ENCODE measurements at places on chromosomes 1 and 21.

- DNase-seq: no peak
Observed at GRCh38 chr1:91637539-91637994, 136.9 kb downstream of the CDC7 start.

DNA sequence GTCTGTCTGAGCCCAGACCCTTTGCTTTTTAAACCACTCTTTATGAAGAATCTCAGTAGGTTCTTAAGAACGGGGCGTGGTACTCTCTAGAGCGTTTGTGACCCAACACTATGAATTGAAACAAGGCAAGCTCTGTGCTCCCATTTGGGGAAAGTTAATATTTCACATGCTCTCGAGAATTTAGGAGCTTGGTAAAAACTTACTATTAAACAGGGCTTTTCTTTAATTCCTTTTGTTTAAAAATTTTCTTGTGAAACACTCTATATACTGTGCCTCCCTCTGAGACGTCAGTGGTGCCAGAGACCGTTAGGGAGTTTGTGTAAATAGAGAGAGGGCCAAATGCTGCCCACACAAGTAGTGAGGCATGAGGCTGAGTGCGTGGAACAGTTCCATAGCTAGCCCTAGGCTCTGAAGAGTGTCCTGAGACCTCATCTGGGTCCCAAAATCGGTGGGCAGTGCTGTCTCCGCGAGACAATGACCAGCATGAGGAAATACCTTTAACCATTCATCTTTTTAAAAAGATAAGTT, 144.7 kb downstream of the ROR1 start:
- no peak for DNase-seq

DNA sequence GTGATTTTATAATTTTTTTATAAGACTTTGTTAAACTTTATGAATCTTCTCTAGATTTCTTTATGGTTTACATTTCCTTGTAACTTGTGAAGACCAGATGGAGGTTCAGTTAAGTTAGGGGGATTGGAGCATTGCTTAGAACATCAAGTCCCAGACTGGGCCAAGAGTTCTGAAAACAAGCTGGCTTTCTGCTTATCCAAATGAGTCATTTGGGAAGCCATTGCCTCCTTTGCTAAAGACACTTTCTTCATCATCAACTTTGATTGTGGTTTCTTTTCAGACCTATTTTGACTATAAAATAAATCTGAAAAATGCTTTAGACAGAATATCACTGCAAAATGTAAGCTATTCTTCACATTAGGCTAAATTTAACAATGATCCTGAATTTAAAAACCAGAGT, 446.8 kb downstream of the USP25 start:
- DNase-seq: no peak

DNA sequence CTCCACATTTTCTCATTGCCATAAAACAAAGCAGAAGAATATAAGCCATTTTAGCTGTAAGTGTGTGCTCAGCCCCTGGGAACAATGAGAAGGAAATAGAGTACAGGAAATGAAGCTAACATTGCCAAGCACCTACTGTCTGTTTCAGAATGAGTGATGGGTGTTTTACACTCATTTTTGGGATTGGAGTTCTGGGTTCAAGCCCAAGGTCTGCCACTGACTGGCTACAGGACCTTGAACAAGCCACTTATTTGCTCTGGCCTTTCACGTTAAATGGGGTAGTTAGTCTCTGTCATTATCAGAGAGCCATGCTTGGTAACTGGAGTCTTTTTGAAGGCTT, 80.7 kb upstream of the KAZN start:
- no peak for DNase-seq

GRCh38 chr1:19981170-19981506, 1.7 kb upstream of the PLA2G2A start:
- DNase-seq: no peak

DNA sequence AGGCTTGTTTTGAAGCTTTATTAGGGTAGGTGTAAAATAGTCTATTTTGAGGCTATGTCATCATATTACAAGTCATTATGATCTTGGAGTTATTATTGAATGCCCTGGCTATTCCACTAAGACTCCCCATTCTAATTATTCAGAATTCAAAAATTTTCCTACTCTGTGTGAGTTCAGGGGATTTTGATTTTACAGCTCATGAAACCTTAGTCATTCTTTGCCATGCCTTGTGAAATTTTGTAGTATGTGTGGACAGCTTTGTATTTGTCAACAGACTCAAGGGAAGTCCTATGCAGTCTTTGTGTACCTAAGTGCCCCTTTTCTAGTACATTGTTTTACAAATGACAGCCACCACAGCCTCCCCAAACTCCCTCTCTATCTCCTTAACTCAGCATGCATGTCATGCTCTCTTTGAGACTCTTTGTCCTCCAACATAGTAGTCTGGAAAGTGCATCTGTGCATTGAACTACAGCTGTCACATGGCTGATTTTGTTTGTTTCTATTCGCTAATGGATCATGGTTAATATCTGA, 28.0 kb downstream of the CD1D start:
- no peak for DNase-seq

DNA sequence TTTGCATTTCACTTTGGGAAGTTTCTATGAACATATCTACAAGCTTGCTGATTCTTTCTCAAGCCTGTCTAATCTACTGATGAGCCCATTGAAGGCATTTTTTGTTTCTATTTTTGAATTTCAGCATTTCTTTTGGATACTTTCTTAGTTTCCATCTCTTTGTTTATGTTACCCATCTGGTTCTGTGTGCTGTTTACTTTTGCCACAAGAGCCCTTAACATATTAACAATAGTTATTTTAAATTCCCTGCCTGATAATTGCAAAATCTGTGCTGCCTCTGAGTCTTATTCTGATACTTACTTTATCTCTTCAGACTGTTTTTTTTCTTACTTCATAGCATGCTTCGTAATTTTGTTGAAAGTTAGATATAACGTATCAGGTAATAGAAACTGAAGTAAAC, 75.8 kb upstream of the ZRANB2 start:
- DNase-seq: no peak

- no peak for DNase-seq
Observed at GRCh38 chr21:36825658-36826057, 126.7 kb downstream of the SIM2 start.

- DNase-seq: no peak
Observed at GRCh38 chr1:80629304-80629837, 1171.4 kb upstream of the ADGRL2 start.

- no peak for DNase-seq
Observed at GRCh38 chr1:195709821-195710220, 898.4 kb downstream of the KCNT2 start.

DNA sequence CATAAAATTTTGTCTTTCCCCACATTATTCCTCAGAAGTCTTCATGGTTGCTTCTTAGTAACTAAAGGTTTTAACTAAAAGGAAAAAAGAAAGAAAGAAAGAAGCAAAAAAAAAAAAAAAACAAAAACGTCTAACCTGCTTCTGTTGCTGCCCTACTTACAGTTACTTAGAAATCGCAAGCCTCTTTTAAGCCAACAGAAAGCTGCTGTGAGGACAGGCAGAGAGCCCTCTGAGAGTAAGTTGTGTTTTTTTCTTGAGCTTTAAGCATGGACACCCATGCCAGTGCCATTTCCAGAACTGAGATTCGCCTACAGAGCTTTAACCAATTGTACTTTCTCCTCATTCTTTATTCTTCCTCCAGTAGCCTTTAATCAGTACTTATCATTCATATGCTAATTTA, 25.6 kb upstream of the RGS1 start:
- DNase-seq: no peak

- DNase-seq: no peak
Observed at GRCh38 chr1:179510038-179510437, 65.7 kb downstream of the NPHS2 start.

DNA sequence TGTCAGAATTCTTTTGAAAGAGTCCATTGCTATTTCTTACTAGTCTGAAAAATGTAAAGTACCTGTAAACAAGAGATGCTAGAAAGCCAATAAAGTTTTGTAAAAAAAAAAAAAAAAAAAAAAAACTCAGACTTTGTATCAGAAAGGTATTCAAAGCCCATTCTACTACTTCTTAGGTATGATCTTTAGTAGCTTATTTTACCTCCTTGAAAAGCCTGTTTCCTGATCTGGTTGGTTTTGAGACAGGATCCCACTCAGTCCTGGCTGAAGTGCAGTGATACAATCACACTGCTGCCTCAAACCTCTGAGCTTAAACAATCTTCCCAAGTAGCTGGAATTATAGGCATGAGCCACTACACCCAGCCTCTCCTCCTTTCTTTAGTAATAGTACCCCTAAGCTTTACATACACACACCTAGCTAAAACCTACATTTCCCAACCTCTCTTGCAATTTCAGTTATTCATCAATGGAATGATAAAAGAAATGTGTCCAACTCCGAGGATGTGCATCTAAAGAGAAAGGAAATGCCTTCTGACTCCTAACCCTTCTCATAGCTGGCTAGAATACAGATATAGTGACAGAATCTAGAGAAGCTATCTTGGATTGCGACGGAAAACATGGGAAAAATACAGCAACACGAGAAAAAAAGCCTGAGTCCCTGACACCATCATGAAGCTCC, 30.6 kb downstream of the EPS15 start:
- peak; percentile 10 for DNase-seq

DNA sequence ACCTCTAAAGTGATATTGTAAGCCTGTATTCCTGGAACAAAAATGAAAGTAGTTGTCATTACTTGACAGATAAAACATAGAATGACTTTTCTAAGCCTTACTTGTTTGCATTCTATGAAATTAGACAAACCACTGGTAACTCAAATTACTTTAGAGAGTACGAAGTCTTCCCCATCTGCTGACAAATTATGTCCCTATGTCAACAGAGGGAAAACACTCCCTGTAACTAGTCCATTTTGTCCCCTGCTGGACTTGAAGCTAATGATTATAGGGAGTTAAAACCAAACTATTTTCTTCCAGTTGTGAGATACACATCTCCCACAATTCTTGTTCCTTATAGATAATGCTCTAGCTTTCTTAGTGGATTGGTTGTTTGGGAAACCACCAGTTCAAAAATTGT, 39.6 kb downstream of the GREM2 start:
- DNase-seq: no peak

- no peak for DNase-seq
Observed at GRCh38 chr1:225300381-225300780, 127.5 kb downstream of the LBR start.

DNA sequence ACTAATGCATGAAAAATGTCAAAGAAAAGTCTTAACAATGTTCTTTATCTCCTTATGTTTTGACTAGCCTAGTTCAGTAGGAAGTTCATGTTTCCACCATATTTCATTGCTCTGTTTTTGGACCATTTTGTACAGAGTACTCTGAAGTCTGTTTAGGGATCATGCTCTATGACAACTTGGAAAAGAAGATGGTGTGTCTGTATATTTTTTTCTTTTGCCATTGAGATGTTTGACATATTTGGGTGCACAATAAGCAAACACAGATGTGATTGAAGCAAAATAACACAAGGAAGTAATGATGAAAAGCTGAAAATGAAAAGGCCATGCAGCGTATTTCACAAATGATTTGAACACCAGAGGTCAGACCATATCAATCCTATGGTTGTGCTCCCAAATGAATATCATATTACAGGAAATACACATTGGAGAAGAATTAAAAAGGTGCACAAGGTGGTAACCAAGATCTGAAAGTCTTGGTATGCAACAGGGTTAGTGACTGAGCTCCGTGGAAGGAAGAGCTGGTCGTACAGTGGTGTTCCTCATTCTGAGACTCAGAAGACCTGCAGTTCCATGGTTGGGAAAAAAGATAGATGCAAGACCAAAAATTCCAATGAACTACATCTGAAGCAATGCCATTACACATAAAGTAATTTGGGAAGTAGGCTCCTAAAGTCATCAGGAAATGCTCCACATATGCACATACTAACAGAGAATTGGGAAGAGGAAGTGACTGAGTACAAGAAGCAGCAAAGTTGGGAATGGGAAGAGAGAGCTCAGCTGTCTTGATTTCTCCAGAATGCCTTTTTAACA, 463.5 kb downstream of the LMO4 start:
- no peak for DNase-seq

- no peak for DNase-seq
Observed at GRCh38 chr1:246104927-246105326, 402.2 kb downstream of the SMYD3 start.

DNA sequence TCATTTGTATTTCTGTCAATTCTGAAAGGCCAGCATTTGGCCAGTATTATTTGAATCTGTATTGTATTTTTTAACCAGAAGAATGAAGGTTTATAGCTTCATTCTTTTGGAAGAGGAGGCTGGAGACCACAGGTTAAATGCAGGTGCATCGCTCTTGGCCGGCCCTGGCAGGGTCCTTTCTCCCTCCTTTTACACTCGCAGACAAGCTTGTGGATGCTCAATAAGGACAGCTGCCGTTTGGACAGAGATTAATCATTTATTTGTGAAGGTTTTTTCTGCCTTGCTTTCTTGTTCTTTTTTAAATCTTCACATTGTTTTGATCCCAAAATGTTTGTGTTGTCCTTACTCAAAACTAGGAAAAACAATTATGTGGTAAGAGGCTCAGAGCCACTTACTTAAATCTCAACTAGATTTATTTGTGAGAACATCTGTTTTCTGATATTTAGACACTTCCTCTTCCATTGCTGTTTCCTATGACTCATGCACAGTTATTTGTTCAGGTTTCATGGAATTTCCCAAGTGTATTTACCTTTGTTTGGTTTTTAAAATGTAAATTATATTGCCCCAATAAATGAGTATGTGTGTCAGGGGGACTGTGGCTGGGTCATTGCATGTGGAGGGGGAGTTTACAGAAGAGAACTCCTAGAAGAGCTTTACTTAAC, 46.7 kb upstream of the LAMC2 start:
- no peak for DNase-seq

- DNase-seq: no peak
Observed at GRCh38 chr1:119531606-119532323, 24.8 kb downstream of the HSD3B1 start.

GRCh38 chr1:8384577-8384976, 66.7 kb downstream of the SLC45A1 start:
- no peak for DNase-seq

- no peak for DNase-seq
Observed at GRCh38 chr1:205376739-205377138, 20.0 kb upstream of the KLHDC8A start.

All from cerebellar cortex (tissue), 1 donor.